Femur (tissue), 1 donor: ENCODE measurements at places on chromosomes 5 and 9.

DNA sequence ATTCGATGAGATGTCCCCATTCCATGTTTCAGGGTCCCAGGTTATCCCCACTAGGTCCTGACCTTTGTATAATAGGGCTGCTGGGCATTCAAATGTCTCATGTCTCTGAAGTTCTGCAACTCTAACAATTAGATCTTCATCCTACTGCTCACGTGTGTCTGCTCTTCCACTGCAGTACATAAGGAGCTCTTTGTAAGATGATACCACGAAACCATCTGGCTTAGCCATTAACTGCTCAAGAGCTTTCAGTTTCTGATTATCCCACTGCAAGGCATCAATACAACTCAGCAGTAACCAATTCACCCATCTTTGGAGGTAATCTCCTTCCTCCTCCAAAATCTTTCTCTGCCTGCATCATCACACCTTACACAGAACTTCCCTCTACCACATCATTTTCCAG, 49.9 kb upstream of the PPP2CA start:
- DNase-seq = no peak

GRCh38 chr5:76030343-76030742, 52.8 kb upstream of the SV2C start:
- no peak for DNase-seq

- peak; percentile 33 for DNase-seq
Observed at GRCh38 chr9:36946653-36947052, 87.4 kb downstream of the PAX5 start.

- DNase-seq = peak; percentile 27
Observed at GRCh38 chr5:57172466-57173318, 1.2 kb upstream of the GPBP1 start.

DNA sequence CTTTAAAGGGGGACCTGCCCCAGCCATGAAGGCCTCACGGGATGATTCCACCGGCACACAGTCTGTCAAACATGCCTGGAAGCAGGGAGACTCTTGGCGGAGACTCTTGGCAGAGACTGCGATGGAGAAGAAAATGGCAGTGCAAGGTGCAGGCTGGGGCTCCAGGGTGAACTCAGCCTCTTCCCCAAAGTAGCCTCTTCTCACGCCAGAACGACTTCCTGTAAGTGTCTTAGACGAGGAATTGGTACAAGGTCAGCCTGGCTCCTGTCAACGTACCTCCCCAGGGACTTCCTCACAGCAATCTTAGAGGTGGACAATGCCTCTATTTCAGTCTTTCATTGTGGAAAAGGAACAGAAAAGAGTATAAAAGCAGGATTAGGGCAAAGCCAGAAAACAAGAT, 109.3 kb downstream of the UGCG start:
- DNase-seq = no peak

- peak; percentile 78 for DNase-seq
Observed at GRCh38 chr5:54905942-54906537, 79.4 kb downstream of the ESM1 start.

- no peak for DNase-seq
Observed at GRCh38 chr5:147659166-147659929, 123.2 kb downstream of the JAKMIP2 start.

DNA sequence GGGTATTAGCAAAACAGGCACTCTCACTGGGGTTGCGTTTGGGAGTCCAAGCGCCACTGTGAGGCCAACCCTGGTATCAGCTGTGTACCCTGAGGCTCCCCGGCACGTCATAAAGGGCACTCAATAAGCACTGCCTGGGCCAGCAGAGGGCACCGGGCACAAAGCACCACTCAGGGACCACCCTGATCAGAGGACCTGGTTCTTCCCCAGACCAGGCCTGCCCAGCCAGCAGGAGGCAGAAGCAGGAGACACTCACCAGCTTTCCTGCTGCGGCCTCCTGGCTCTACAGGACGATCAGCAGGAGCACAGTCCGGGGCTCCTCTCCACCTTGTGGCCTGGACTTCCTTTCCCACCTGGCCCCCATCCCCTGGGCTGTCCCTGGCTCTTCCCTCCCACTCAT, 12.6 kb downstream of the MGAT1 start:
- no peak for DNase-seq

DNA sequence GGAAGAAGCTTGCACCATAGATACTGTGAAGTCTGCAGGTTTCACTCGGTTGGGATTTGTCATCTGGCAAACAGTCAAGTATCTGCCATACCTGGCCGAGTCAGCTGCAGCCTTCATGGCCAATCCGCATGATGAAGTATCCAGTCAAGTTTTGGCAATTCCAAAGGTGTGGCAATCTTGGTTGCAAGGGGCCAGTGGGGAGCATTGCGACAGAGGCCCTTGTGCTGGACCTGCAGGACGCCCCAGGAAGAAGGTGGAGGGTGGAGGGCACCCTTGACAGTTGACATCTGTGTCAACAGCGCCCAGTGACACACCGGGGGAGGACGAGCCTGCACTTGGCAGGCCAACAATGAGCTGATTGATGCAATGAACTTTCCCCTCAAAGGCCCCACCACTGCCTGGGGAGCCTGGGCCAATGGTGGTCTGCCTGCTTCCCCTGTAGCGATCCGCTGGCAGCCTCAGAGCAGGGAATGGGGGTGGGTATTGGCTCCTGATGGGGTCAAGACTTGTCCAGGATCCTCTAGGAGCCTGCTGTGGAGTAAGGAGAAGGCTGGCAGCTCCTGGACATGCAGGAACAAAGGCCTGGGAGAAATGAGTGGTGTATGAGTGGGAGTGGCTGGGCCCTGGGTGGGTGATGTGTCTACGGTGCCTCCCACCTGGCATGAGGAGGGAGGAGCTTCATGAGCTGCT, 122.8 kb upstream of the PITX1 start:
- peak; percentile 8 for DNase-seq
